ENCODE measurements at places on chromosomes 7 and 10.

GRCh38 chr10:34802692-34803091 lies 12.4 kb downstream of the PARD3 start:
- H3K36me3 ChIP-seq: no peaks in the 10 kb centered on the region
- H3K27me3 ChIP-seq: no peaks in the 10 kb centered on the region
- H3K4me3 ChIP-seq: no peak overlapping the region
- H3K4me1 ChIP-seq: peaks cover 29% of the 10 kb centered on the region

GRCh38 chr7:42351316-42351935 lies 114.4 kb upstream of the GLI3 start:
- no peak overlapping the region for H3K4me3 ChIP-seq
- no peaks in the 10 kb centered on the region for H3K36me3 ChIP-seq
- no peaks in the 10 kb centered on the region for H3K27me3 ChIP-seq
- no peak overlapping the region for H3K27ac ChIP-seq

GRCh38 chr7:122255454-122255853 lies 49.1 kb downstream of the FEZF1 start:
- H3K36me3 ChIP-seq: no peaks in the 10 kb centered on the region
- no peaks in the 10 kb centered on the region for H3K27me3 ChIP-seq
- H3K27ac ChIP-seq: no peak overlapping the region
- H3K4me3 ChIP-seq: no peak overlapping the region

DNA sequence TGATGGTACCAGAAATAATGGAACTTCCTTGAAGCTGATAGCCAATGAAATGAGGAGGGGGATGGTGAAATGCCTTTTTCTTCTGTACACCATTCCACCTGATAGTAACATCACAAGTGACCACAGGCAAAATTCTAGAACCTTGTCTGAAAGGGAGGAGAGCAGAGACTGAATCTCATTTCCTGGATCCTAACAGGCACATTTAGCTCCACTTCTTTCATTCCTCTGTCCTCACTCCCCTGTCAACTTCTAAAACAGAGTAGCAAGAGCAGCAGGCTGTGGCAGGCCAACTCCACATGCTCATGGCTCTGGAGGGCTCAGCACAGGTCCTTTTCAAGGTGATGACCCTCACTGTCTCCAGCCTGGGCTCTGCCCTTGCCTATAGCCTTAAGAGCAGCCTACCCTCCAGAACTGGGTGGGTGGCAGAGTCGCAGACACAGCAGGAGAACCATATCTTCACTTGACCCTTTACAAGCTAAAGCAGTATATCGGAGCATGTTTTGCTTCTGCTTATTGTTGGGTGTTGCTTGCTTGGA lies at the start of gene LRRC18:
LRRC18 (minus strand) TSS at position 51 of the 536 bp plus-strand sequence. CDS start 25,685 bp downstream, outside the sequence.
- H3K4me3 ChIP-seq: no peak within 1 kb of the TSS
- H3K4me1 ChIP-seq: no peaks in the 10 kb centered on the region
- H3K36me3 ChIP-seq: no peaks in the 10 kb centered on the region

DNA sequence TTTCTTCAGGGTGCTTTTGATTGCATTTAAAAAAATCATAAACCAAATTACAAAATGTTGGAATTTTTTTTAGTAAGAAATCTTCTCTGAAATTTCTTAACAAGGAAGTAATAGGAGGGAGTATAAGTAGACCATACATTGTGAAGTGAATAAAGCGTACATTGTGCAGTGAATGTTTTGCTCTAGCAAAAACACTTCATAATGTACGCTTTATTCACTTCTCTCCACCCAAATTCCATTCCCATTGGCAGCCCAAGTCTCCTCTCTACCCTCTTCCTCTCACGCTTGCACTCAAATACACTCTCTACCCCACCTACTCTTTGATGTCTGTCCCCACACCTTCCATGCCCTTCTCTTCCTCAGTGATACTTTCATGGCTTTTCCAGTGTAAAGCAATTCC lies 241.0 kb downstream of the PPP1R3A start:
- no peaks in the 10 kb centered on the region for H3K36me3 ChIP-seq
- no peak overlapping the region for H3K27ac ChIP-seq

Data from vagina (tissue), 2 donors.